CD4-positive, alpha-beta T cell treated with Interleukin-15 for 1 hour (primary cell): ENCODE measurements at places on chromosomes 12 and 14.

DNA sequence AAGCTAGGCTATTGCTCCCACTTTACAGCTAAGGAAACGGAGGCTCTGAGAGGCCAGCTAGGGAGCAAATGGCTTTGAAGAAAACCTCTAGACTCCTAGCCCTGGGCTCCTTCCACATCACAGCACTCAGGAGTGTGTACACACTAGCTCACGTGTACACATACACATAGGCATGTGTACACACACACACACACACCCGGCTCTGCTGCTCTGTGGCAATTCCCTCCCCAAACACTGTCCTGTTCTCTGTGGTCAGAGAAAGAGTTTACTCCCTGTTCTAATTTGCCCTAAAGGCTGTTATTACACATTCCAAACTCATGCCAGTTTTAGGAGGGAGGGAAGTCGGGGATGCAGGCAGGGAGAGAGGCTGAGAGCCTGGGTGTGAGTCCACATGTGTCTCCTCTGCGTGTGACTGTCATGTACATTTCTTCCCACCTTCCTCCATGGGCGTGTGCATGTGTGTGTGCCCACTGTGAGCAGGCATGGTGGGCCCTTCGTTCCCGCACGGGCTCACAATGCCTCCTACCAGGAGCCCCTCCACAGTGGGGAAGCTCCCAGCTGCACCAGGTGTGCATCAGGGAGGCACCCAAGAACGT, 14.2 kb downstream of the TRPV4 start:
- no peak for DNase-seq

- no peak for DNase-seq
These were observed 584.6 kb downstream of the ALG10 start for GRCh38 chr12:34606749-34607519.

- DNase-seq, result peak; percentile 28
These were observed at the start of gene SCN8A for GRCh38 chr12:51591016-51591901. TSS of gene SCN8A (plus strand) at chr12:51591233. CDS start at chr12:51662818, 71,585 bp downstream.

GRCh38 chr12:99389751-99390150, 257.8 kb upstream of the GARIN6 start:
- DNase-seq, result no peak

DNA sequence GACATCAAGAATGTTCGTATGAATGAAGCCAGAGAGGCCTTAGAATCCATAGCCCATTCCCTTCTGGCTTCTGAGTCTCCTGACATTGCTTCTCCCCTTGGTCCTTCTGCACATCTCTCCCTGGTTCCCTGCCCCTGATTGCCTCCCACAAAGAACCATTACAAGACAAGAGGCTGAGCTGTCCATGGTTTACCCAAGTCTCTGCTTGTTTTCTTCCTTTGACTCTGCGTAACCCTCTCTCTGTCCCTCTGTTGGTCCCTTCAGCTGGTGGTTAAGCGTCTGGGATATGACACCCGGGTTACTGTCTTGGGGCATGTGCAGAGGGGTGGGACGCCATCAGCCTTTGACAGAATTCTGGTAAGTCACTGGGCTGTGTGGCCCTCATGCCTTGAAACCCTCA, 15.9 kb downstream of the PFKM start:
- no peak for DNase-seq

DNA sequence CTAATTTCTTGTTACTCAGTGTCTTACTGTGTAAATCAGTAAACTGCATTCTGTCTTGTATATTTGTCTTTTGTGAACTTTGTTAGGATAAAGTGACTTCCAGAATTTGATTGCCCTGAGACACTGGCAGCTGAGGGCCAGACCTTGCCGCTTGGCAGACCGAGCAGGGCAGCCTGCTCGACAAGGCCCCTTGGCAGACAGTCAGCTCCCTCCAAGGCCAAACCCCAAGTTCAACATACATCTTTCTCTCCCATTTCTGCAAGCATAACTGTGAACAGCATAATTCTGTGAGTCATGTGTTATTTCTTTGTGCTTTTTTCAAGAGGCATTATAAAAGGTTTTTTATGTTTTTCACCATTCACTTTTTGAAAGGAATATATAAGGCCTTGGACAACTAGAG, 39.2 kb upstream of the BMAL2 start:
- no peak for DNase-seq

GRCh38 chr14:80414080-80414479, 202.8 kb upstream of the DIO2 start:
- DNase-seq, result no peak

- no peak for DNase-seq
These were observed 14.9 kb upstream of the IFT81 start for GRCh38 chr12:110109037-110109836.

- DNase-seq, result no peak
These were observed 47.9 kb downstream of the PPP1R12A start for GRCh38 chr12:79886917-79887519.

DNA sequence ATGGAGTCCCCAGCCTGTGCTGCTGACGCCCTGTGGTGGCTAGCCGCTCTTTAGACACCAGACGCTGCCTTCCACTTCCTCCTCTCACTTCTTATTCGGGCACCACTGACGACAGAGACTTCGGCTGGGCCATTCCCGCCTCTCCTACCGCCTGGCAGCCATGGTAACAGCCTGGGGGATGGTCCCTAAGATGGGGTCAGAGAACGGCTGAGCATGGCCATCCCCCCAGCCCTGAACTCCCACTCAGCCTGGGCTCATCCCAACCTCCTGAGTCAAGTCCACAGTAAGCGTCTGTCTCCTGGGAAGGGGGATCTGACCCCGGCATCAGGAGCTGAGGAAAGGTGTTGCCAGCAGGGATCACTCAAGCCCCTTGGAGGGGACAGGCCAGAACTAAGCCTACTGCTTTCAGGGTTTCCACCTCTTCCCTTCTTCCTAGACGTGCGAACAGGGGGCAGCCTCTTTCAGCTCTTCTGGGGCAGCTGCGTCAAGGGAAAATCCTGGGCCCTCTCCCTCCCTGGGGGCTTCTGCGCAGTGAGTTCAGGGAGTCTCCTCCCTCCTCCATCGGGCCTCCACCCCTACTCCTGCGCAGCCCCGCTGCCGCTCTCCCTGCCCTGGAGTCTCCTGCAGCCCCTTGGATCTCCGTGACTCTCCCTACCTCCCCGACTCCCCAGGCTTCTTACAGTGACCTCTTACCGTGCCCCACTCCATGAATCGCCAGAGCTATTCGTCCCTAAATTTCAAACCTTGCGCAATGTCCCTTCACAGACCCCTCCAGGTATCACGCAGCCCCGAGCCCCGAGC, 643 bp upstream of the TAMALIN start:
- DNase-seq, result peak; percentile 90

- no peak for DNase-seq
These were observed 29.8 kb upstream of the LTBP2 start for GRCh38 chr14:74641601-74642391.

DNA sequence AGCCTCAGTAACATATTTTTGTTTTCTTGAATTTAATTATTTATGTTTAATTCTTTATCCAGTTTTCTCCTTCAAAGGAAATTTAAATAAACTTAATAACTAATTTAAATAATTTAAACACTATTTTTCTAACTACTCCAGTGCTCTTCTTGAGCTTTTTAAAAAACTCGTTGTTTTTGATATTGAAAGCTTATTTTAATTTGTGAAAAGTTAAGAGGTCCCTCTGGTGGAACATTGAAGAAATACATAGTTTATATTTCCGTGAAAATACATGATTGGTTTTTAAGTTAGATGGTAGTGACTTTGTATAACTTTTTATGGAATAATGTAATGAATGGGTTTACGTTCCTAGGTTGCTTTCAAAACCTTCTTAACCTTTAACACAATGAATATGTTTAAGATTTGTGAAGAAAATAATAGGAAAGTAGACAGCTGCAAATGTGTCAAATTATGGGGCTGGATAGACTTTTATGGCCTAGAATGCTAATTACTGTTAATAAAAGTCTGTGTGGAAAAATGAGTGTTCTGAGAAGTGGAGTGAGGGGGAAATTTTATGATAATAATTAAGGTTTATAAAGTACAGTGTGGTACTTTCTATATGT, 45.9 kb upstream of the MSRB3 start:
- no peak for DNase-seq

DNA sequence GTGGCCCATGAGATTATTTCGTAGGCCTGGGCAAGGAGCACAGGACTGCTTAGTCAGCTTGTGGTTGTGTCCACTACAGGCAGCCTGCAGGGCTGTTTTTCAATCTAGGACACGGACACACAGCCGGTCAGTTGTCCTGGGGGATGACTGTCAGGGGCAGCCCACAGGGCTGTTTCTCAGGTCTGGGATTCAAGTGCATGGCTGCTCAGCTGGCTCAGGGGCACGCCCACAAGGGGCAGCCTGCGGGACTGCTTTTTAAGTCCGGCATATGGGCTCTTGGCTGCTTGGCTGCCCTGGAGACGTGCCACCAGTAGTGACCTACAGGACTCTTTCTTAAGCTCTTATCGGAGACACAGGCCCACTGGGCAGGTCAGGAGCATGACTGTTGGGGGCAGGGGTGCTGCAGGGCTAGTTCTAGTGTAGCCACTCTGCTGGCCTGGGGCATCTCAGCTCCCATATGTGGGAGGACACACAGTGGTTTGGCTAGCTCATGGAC, 26.6 kb upstream of the GTF2A1 start:
- DNase-seq, result no peak

GRCh38 chr14:68941820-68942219, 37.3 kb downstream of the ACTN1 start:
- no peak for DNase-seq

GRCh38 chr12:124668602-124669001, 101.2 kb upstream of the NCOR2 start:
- DNase-seq, result no peak

DNA sequence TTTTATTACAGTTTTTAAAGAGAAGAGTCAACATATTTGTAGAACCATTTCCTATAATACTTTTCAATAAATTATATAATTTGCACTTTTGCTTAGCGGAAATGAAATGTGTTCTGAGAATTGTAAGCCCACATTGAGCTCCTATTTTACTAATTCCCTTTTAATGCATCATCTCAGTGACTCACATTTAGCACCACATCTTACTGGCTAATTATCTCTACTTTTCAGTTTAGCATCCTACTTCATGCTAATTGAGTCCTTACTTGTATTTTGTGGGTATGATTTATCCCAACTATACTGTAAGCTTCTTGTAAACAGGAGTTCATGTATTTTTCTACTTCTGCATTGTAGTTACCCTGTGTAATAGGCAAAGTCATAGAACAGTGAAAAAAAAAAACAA, 67.5 kb downstream of the TMX1 start:
- DNase-seq, result no peak

GRCh38 chr12:92859650-92860386, 69.3 kb downstream of the EEA1 start:
- no peak for DNase-seq

DNA sequence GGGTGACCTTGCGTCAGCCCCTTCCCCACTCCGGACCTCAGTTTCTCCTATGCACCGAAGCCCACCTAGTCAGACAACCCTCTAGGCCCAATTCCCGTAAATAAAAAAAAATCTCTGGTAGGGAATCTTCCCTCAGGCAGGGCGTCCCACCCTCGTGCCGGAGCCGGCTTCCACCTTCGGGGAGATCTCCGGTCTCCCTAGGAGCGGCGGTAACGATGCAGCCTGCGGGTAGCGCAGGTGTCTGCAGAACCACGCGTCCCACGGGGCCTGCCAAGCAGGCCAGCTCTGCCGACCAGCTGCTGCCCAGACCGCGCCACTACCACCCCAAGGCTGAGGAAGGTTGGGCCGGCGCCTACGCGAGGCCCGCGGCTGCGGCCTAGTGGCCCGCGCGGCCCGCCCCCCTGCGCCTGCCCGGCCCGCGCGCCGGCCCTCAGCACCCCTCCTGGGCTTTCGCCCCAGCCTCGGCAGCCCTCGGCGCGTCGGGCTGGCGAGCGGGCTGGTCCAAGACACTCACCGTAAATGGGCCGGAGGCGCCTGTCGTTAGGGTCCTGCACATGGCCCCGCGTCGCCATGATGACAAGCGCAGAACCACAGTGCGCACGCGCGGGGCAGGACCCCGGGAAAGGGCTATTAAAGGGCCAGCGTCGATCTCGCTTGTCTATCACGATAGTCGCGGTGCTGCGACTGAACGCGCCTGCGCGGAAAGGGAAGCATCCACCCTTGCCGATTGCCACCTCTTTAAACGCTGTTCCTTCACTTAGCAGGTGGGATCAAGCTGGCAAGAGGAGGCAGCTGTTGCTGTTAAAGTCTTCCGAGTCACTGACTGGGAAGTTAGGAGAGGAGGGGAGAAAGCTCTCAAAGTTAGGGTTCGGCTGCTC, at the start of gene NAA25:
TSS of gene NAA25 (minus strand) at position 582 of the 878 bp plus-strand sequence. CDS start at position 572, 10 bp downstream.
- peak; percentile 85 for DNase-seq

DNA sequence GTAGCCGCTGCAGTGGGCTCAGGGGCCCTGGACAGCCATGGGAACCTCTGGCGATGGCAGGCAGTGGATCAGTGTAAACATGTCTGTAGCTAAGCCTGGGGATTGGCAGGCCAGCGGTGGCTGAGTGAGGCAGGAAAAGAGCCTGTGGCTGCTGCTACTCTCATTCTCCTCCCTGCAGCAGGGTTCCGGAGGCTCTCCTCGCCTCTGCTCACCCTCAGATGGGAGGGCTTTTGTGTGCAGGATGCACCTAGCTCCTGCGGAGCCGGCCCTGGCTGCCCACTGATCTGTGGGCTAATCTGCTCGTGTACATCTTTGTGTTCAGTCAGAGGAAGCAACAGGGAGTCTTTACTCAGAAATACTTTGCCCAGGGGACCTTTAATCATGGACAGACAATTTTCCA, 59.5 kb downstream of the GALNT8 start:
- DNase-seq, result no peak

DNA sequence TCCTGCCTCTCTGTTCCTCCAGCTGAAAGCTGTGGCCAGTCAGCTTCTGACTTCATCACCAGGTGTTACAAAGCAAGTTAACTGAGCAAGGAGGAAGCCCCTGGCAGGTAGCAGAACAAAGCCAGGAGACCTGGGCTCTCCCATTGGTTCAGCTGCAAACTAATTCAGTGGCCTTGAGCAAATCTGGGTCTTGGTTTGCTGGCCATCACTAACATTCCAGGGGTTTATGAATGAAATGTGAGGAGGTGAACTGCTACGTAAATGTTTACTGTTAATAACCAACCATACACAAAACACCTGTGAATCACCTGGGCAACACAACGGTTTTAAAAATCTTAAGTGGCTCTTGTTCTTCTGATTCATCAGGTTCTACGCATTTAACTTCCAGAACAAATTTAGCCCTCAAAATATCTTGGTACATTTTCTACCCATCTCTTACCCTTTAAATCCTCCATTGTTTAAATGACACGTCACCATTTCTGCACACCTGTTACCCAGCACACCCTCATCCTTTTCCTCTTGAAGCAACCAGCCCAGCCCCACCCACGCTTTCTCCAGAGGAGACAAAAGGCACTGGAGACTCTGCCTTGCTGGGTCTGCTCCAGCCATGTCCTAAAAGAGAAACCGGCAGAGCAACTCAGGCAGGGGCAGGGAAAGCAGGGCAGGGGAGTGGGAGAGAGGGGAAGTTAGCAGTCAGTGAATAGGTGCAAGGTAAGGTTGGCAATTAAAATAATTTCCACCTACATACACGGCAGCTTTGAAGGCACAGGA, 49.3 kb upstream of the TSPAN11 start:
- DNase-seq, result no peak
